ENCODE measurements at places on chromosomes 2 and 18.

- no peak for DNase-seq
Observed at GRCh38 chr2:190677255-190677654, 28.4 kb downstream of the NAB1 start.

DNA sequence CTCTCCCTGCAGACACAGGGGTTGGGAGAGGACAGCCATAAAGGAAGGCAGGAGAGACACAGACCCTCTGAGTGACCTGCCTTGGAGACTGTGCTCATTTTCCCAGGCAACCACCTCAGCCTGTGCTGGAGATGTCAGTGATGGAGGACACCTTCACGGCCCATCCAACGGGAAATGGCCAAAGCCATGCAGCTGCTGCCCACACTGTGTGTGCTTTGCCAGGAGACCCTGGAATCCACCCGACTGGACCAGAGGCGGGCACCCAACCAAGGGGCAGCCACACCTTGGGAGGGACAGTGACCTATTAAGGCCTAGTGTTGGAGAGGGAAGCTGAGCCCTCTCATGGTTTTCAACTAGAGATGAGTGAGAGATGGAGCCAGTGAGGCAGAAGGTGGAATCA is 192.5 kb downstream of the SMAD2 start:
- no peak for DNase-seq

DNA sequence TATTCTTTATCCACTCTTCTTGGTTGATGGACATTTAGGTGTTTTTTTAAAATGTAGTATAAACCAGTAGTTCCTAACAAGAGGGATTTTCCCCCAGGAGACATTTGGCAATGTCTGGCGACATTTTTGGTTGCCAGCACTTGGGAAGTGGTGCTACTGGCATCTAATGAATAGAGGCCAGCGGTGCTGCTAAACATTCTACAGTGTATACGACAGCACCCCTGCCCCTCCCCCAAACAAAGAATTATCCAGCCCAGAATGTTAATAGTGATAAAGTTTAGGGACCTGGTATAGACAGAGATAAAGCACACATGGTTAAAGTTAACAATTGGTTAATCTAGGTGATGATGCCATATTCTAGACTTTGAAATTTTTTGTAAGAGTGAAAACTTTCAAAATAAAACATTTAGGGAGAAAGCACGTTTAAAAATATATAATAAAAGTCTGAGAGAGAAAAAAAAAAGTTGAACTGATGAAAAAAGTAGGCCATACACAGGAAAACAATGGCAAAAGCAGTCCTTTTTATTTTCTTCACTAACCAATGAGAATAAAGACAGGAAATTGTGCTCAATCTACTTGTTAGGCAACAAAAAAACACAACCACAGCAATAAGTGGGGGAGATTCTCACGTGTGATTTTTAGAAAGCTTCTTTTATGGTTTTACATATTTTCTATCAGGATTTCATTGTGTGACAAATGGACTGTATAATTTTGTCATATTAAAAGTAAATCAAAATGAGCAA is 14.8 kb downstream of the FBXO48 start:
- no peak for DNase-seq

DNA sequence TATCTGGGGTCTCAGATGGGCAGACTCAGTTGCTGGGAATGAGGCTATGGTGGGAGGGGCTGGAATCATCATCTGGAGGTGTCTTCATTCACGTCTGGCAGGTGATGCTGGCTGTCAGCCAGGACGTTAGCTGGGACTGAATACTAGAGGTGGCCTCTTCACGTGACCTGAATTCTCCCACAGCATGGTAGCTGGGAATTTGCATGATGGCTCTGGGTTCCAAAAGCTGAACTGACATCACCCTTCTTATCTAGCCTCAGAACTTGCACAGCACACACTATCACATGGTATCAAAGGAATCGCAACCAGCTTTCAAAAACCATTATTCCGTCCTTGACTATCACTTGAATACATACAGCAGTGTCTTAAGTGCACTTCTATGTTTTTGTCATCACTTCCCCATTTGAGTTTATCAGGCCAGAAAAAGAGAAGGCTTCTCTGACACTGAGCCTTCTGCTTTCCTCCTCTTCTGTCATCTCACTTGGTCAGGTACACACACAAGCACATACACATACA is 53.0 kb upstream of the LRP2 start:
- DNase-seq: no peak

DNA sequence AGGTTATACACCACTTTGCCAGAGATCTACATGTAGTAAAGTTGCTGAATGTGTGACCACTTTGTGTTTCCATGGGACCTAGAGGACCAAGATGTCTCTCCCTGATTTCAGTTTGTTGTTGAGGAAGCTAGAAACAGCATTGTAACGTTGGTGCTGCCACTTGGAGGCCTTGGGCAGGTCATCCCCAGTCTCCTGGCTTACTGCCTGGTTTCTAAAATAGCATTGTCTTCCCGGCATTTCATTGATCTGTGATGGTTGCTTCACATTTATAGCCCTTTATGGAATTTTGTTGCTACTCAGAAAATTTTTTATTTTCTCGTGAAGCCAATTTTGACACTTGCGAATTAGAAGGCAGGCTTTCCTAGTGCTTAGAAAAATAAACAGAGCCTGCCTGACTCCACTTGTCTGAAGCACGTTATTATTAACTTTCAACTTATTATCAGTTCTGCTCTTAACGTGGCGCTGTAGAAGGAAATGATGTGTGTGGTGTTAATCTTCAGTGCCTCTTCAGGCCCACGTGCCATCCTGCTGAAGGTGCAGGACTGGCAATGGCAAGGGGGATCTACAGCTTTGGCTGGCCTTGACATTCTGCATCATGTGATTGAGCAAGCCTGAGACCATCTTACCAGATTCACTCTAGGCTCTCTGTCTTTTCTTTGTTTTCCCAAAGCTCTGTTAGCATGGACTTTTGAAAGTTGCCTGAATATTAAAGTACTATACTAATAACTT is 59.9 kb downstream of the INPP4A start:
- no peak for DNase-seq

- no peak for DNase-seq
Observed at GRCh38 chr2:37507703-37508102, 163.3 kb downstream of the QPCT start.

- no peak for DNase-seq
Observed at GRCh38 chr18:44896846-44897245, 216.2 kb downstream of the SETBP1 start.

DNA sequence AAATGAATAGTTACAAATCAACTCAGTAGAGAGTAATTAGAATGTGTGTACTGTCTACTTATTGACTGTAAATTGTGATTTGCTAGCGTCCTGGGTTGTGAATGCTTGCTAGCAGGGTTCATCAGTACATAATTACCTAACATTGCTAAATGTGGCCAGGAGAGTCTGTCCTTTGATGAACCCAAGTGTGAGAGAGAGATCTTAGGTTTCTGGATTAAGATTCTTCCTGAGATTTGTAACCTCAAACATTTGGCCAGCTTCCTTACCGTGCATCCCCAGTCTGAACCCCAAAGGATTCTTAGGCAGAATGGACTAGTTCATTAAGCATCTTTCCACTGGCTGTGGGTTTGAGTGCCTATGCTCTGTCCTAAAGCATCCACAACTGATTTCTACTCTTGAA is 84.0 kb upstream of the ITPRID2 start:
- DNase-seq: no peak
